ENCODE measurements at places on chromosomes 6 and 20.

GRCh38 chr20:2822073-2822472 lies 5.9 kb downstream of the TMEM239 start:
- no peaks in the 10 kb centered on the region for H3K36me3 ChIP-seq
- H3K4me3 ChIP-seq = peak overlapping the region; percentile 55
- peaks cover 18% of the 10 kb centered on the region for H3K27me3 ChIP-seq
- H3K27ac ChIP-seq = no peak overlapping the region

DNA sequence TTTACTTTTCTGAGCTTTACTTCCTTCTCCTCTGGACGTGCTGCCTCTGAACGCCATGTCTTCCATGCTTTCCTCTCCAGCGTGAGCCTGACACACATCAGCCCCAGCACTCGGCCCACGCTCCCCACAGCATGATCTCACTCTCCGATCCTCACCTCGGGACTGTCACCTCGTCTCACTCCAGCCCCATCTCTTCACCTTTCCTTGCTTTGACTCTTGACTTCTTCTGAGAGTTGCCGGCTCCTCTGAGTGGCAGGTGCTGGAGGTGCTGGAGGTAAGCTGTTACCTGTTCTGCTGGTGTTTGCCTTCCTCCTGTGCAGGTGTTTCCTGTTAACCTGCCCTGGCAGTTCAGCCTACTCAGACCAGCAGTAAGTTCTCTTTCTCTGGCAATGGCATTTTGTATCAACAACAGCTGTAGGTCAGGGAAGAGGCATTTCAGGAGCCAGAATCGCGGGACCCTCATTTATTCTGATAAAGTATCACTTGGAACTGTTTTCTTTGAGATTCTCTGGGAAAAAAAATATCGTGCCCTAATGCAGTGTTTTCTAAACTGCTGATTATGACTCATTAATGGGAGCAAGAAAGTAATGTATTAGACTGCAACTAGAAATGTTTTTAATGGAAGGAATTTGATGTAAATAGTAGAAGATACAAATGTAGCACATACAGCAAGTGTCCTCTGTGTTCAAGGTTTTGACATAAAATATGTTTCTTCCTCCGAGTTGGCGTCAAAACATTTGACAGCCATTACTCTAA lies 106.5 kb downstream of the ARID1B start:
- peak overlapping the region; percentile 17 for H3K4me3 ChIP-seq
- H3K4me1 ChIP-seq = peaks cover 42% of the 10 kb centered on the region
- peak overlapping the region; percentile 17 for H3K27ac ChIP-seq
- H3K36me3 ChIP-seq = no peaks in the 10 kb centered on the region

DNA sequence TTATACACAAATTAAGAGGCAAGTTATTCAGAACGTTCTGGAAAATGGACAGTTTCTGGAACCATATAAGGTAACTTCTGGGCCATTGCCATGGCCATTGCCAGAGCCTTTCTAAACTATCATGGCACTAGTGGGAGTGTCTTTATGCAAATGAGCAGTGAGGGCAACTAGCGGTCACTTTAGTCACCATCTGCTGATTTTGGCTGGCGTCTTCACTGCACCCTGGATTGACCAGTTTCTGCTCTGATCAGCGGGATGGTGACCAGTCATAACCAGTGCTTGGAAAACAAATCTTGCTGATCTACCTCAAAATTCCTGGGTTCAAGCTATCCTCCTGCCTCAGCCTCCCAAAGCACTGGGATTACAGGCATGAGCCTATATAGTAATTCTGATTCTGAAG lies 7.3 kb upstream of the SNTA1 start:
- ATAC-seq = no peak
- no peak overlapping the region for H3K27ac ChIP-seq
- H3K4me1 ChIP-seq = no peaks in the 10 kb centered on the region
- no peaks in the 10 kb centered on the region for H3K27me3 ChIP-seq

- peak; percentile 65 for ATAC-seq
- peaks cover 10% of the 10 kb centered on the region for H3K36me3 ChIP-seq
- H3K27ac ChIP-seq = peak within 1 kb of the TSS; percentile 61
- peaks cover 8% of the 10 kb centered on the region for H3K4me1 ChIP-seq
- H3K27me3 ChIP-seq = peaks cover 29% of the 10 kb centered on the region
Measured at GRCh38 chr6:28225056-28225834, at the start of gene ZSCAN9. Gene ZSCAN9, plus strand, starts transcription at chr6:28225275. Its CDS starts 1,810 bp downstream, at chr6:28227085.

GRCh38 chr6:74368746-74369145 lies 672.7 kb downstream of the CD109 start:
- no peak for ATAC-seq
- no peaks in the 10 kb centered on the region for H3K36me3 ChIP-seq
- no peak overlapping the region for H3K27ac ChIP-seq
- H3K27me3 ChIP-seq = no peaks in the 10 kb centered on the region

DNA sequence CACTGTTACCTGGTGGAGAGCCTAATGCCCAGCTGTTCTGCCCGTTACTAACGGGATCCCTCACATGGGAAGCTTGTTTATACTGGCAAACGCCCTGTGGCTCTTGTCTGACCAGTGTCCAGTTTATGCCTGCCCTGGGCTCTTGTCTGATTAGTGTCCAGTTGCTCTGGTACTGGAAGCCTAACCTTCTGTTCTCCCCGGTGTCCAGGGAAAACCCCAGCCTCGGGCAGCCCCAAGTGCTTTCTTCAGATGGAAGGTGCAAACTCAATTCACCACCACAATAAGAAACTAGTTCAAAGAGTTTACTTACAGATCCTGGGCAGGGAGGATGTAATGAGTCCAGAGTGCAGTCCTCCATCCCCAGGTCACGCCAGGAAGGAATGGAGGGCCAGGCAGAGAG lies 148.4 kb downstream of the TBXT start:
- ATAC-seq = no peak
- no peaks in the 10 kb centered on the region for H3K36me3 ChIP-seq
- no peak overlapping the region for H3K4me3 ChIP-seq
- H3K4me1 ChIP-seq = no peaks in the 10 kb centered on the region
- H3K27ac ChIP-seq = no peak overlapping the region

GRCh38 chr20:52824494-52825216 lies 147.5 kb upstream of the TSHZ2 start:
- H3K4me1 ChIP-seq = peaks cover 5% of the 10 kb centered on the region
- H3K36me3 ChIP-seq = no peaks in the 10 kb centered on the region
- H3K27me3 ChIP-seq = no peaks in the 10 kb centered on the region
- no peak overlapping the region for H3K4me3 ChIP-seq

DNA sequence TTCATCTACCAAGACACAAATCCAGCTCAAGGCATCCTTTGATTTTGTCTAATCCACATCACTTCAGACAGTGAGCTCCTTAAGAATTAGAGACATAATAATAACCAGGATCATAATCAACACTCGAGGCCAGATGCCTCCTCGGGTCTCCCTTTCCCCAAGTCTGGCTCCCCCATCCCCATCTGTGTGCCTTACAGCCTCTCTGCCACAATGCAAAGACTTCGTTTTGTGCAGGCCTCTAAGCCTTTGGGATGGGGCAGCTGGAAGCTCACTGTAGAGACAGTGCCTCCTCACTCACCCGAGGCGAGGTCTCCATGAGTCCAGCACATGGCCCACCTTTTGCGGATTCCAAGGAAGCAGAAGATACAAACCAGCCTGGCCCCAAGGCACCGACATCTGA lies 30.3 kb downstream of the LRFN2 start:
- H3K36me3 ChIP-seq = no peaks in the 10 kb centered on the region
- H3K4me1 ChIP-seq = no peaks in the 10 kb centered on the region
- peaks cover 3% of the 10 kb centered on the region for H3K27me3 ChIP-seq
- no peak overlapping the region for H3K4me3 ChIP-seq

GRCh38 chr6:70381417-70381782 lies 31.9 kb upstream of the FAM135A start:
- no peak overlapping the region for H3K27ac ChIP-seq
- no peak for ATAC-seq
- no peak overlapping the region for H3K4me3 ChIP-seq
- no peaks in the 10 kb centered on the region for H3K4me1 ChIP-seq
- no peaks in the 10 kb centered on the region for H3K27me3 ChIP-seq

Measured in activated T-helper 17 cell treated with anti-CD3 and anti-CD28 coated beads, Interleukin-2, amount 50 U/mL, for 72 hours (primary cell).